ENCODE measurements at places on chromosomes 4 and X. TPM values are rescaled to one million over a fixed set of nuclear protein-coding genes. Genes with fewer than 3 reads are reported as not detected.

NEK1 gene
- 12.7 TPM for total RNA-seq

HMX1 gene
- total RNA-seq: 10.0 TPM

PNPLA4 gene
- total RNA-seq: 18.4 TPM

HPGD gene
- total RNA-seq: 3.6 TPM

IL15 gene
- 2.6 TPM for total RNA-seq

CCSER1 gene
- total RNA-seq: 1.1 TPM

CXCL11 gene
- not detected for total RNA-seq

BMX gene
- total RNA-seq: not detected

LGI2 gene
- total RNA-seq: 8.3 TPM

TLR7 gene
- total RNA-seq: not detected

KLF8 gene
- 11.4 TPM for total RNA-seq

RTL5 gene
- 1.0 TPM for total RNA-seq

FAT4 gene
- total RNA-seq: 6.6 TPM

FOXP3 gene
- total RNA-seq: 0.39 TPM

TREX2 gene
- 1.0 TPM for total RNA-seq

FGFR3 gene
- 18.2 TPM for total RNA-seq

SLC9A6 gene
- total RNA-seq: 8.2 TPM

CORIN gene
- total RNA-seq: 0.33 TPM

SLC10A6 gene
- not detected for total RNA-seq

IDH3G gene
- total RNA-seq: 52.9 TPM

PAGE5 gene
- not detected for total RNA-seq

ABHD18 gene
- total RNA-seq: 15.9 TPM

MAGEE2 gene
- total RNA-seq: not detected

SPOCK3 gene
- total RNA-seq: 0.27 TPM

STK32B gene
- 1.9 TPM for total RNA-seq

RNF150 gene
- total RNA-seq: 7.0 TPM
